ENCODE measurements at places on chromosomes 16 and 17.
A peak's percentile ranks its signal among the peaks of the same experiment; 100 is the strongest.

DNA sequence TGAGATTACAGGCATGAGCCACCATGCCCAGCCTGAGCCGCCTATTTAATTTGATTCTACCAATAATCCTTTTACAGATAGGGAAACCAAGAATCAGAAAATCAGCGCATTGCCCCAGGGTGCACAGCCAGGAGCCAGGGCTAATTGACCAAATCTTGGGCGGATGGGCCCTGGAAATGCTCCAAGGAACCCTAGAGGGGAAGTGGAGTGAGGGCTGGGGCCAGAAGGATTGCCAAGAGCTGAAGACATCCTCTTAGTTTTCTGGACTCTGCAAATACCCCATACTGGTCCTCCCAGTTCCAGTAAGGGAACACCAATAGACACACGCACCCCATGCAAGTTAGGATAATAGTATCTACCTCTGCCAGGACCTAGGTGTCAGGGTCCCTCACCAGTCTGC, 3.8 kb downstream of the FHOD1 start:
- no peak for DNase-seq

- DNase-seq: no peak
These were observed 427.5 kb downstream of the MAF start for GRCh38 chr16:79172976-79173500.

- no peak for DNase-seq
These were observed at the start of gene PMFBP1 for GRCh38 chr16:72172105-72173034. Gene PMFBP1, minus strand, starts transcription at chr16:72172155. Its CDS starts 947 bp downstream, at chr16:72171208.

GRCh38 chr16:82891918-82892317, 265.1 kb downstream of the CDH13 start:
- no peak for DNase-seq

- no peak for DNase-seq
These were observed 88.9 kb downstream of the AATF start for GRCh38 chr17:37037590-37038155.

- no peak for DNase-seq
These were observed 2.5 kb upstream of the ARL6IP1 start for GRCh38 chr16:18803569-18804462.

DNA sequence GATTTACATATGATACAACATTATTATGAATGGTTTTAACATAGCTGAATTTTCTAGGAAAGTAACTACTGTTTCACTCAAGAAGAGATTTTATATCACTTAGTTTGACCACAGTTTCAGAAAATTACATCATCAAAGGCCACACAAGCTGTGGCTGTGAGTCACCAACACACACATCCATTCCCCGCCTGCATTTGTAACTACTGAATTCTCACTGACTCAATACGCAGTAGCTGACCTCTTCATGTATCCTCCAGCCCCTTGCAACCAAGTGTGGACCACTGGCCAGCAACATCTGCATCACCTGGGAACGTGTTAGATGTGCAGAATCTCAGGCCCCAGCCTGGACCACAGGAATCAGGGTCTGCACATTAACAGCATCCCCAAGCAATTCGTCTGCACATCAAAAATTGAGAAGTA, 197.6 kb downstream of the XYLT1 start:
- DNase-seq: no peak

- no peak for DNase-seq
These were observed 20.5 kb upstream of the ERN1 start for GRCh38 chr17:64150237-64151015.

DNA sequence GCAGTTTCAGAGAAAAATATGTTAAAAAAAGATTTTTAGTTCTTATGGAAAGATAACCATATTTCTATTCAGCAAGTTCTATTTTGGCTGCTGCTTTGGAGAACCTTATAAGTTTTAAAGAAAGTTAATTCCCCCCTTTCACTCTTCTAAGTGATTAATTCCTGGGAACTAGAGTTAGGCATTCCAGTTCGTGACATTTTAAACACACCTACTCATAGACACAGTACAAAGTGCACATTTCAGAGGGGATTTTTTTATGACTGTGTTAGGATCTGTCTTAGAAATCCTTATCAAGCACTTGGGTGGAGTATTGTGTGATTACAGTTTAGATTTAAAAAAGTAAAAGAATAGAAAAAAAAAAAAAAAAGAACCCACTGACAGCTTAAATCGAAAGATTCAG, 3.5 kb upstream of the CDH11 start:
- DNase-seq: no peak

DNA sequence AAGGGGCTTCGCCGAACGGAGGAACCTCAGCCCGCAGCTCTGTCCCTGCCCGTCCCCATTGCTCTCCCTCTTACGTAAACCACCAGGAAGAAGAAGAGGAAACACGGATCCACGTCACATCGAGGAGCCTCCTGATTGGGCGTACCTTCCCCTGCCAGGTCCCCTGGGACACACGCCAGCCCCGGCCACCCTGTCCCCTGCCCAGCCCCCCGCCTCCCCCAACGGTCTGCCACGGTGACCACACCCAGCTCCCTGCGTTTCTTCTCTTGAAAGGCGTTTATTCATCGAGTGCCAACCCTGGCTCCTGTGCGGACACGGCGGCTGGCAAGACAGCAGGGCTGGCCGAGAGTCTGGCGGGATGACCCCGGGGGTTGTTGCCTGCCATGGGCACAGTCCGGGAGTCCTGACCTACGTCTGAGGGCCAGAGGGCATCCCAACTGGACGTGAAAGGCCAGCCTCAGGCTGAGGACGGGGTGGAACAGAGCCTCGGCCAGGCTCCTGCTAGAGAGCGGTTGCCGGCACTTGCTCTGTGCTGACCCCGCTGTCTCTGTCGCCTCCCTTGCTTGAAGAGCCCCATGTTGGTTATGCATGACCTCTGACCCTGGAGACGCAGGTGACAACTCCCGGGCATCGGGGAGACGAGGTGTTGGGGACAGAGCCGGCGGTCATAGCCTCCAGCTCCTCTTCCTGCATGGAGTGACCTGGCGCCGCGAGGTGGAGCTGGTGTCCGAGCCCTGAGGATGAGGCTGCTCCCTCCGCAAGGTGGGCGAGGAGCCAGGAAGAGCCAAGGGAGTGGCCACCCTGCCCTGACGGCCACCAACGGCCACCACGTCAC, 40.5 kb upstream of the ACSF3 start:
- DNase-seq: no peak

DNA sequence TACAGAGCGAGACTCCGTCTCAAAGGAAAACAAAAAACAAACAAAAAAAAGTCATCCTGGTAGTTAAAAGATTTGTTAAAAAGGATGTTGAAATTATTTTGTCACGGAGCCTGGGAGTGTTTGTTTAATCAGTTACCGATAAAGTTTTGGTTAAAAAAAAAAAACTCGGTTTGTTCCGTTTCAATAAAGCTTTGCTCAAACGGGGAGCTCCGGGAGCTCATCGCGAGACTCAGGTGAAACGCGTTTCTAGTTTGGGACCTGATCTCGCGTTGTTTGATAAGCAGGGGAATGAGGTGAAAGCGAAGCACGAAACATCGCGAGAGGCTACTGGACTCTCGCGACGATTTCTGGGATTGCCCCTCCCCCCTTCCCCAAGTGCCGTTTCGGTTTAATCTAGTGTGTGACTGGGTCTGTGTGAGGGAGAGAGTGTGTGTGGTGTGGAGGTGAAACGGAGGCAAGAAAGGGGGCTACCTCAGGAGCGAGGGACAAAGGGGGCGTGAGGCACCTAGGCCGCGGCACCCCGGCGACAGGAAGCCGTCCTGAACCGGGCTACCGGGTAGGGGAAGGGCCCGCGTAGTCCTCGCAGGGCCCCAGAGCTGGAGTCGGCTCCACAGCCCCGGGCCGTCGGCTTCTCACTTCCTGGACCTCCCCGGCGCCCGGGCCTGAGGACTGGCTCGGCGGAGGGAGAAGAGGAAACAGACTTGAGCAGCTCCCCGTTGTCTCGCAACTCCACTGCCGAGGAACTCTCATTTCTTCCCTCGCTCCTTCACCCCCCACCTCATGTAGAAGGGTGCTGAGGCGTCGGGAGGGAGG, at the start of gene CDK12:
CDK12 (plus strand) TSS at position 374 of the 813 bp plus-strand sequence. CDS start 586 bp downstream, outside the sequence.
- peak; percentile 96 for DNase-seq

- DNase-seq: no peak
These were observed 37.4 kb upstream of the EMP2 start for GRCh38 chr16:10617662-10618420.

- no peak for DNase-seq
These were observed 85.5 kb upstream of the HNF1B start for GRCh38 chr17:37830151-37830993.

DNA sequence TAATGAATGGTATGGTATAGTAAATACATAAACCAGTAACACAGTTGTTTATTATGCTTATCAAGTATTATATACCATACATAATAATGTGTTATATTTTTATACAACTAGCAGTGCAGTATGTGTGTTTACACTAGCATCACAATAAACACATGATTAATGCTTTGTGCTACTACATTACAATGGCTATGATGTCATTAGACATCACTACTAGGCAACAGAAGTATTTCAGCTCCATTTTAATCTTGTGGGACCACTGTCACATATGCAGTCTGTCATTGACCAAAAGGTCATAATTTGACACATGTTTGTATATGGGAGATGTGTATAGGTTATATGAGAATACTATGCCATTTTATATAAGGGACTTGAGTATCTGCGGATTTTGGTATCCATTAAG, 32.7 kb downstream of the TRIM37 start:
- DNase-seq: no peak

GRCh38 chr16:73056448-73056847, 8.5 kb upstream of the ZFHX3 start:
- no peak for DNase-seq

DNA sequence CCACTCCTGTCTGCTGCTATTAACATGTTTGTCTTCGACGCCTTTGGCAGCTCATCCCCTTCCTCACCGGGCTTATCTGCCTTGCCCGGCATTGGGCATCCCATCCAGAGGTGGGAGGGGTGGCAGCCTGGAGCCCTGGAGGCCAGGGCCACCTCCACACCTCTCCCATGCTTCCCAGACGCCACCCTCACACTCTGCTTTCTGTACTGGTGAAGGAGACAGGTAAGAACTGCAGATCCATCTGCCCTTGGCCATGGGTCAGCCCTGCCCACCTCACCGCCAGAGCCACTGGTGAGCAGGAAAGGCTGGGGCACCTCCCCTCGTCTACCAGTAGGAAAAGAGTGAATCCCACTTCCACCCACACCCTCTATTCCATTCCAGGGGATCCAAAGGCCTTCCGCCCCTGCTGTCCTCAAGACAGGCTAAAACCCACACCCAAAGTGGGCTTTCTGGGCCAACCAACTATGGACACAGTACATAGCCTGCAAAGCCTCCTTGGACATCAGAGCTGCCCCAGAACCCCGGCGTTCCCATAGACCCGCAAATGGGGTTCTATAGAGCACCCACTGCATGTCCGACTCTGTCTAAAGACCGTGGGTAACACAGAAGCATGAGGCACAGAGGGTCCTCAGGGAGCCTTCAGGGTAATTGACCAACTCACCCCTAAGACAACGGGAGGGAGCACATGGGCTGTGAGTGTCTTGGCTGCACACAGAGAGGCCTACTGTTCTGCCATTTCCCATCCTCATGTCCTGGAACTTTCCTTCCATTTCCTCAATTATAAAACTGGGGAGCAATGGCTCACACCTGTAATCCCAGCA, 23.4 kb upstream of the RBFOX3 start:
- peak; percentile 27 for DNase-seq

DNA sequence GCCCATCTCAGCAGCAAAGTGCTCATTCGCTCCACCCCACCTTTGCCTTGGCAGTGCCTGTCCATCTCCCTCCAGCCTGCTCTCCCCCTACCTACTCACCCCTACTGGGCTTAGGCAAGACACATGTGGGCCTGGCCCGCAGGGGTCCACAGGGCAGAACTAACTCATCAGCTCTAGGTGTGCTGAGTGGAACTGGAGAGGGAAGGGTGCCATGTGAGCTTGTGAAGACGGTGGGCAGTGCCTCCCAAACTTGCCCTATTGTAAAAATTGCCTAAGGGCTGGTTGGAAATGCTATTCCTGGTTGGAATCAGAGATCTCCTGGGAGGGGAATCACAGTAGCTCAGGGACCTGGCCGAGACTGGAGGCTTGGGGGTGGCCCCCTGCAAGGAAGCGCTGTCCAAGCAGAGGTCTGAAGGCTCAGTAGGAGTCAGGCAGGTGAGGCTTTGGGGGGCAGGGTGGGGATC, 29.1 kb upstream of the TNS4 start:
- peak; percentile 57 for DNase-seq

DNA sequence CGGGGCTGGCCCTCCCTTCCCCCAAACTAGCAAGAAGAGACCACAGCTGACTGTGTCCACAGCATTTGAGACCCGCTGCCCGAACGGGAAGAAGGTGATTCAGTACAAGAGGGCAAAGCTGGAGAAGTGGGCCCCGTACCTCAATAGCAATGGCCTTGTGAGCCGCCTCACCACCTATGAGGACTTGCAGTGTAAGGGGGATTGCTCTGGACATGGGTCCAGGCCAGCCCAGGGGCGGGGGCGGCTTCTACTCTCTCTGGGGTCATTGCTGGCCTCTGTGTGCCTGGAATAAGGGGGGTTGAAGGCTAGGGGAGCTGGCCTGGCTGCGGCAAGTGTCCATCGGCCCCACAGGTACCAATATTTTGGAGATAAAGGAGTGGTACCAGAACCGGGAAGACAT, 12.9 kb upstream of the KATNB1 start:
- DNase-seq: peak; percentile 72

DNA sequence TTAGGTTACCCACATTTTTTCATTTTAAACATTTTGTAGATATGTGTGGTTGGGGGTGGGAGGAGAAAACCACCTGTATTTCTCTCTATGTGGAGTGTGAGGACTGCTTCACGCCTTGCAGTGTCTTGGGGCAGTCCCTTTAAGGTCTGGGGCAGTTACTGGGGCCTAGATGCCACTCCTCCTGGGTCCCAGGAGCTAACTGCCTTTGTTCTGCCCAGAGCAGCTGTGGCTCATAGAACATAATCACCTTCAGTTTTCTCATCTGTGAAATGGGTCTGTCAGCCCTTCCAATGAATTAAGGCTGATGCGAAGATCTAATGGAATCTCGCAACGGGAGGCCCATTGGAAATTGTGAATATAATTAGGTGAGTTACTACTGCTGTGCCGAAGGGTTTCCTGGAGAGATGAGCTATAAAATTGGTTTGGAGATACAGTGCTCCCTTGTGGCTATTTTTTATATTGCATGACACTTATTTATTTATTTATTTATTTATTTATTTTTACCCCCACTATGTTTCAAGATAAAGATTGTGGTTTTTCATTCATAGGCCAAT, 22.9 kb downstream of the DHRS7C start:
- no peak for DNase-seq

DNA sequence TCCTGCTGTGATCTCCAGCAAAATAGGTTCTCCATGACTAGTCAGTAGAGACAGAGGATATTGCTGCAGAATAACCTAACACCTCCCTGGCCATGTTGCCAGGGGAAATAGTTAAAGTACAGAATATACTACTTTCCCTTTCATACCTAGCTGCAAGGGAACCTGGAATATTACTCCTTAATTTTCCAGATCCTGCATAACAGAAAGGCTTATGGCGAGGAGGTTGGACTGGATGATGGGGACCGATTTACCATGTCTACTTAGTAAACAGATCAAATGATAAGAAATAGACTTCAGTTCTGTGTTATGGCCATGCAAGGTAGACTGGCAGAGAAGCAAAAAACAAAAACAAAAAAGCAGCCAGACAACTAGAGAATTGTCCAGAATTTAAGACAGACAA, 117.4 kb downstream of the MSI2 start:
- DNase-seq: no peak

GRCh38 chr16:15434425-15435215, at the start of gene BMERB1:
Gene BMERB1, plus strand, starts transcription at chr16:15434588. Its CDS starts 66 bp downstream, at chr16:15434654.
- DNase-seq: peak; percentile 87

GRCh38 chr17:9217151-9218056, 196.1 kb downstream of the NTN1 start:
- DNase-seq: no peak
